Kidney (tissue), 22 donors: ENCODE measurements at places on chromosomes 1 and 21.

DNA sequence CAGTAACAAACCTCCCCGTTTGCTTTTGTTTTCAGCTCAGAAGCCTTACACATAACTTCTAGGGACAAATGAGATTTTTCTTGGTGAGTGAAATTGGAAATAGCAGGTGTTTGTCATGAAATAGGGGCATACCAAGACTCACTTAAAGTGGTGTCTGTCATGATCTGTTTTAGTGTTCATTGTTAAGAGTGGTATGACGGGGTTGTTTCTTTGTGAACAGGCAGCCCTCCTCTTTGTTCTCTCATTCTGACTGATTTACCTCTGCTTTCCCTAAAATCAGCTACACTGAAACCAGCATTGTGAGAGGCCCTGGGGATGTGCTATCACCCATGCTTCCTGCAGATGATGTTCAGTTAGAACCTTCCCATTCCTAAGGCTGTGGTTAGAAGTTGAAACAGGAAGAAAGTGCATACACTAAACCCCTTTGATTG lies 2.5 kb upstream of the ERO1B start:
- H3K4me1 ChIP-seq = peaks cover 3% of the 10 kb centered on the region
- DNase-seq = no peak
- no peak overlapping the region for H3K4me3 ChIP-seq
- H3K36me3 ChIP-seq = no peaks in the 10 kb centered on the region
- H3K27me3 ChIP-seq = peaks cover 4% of the 10 kb centered on the region
- no peak overlapping the region for H3K27ac ChIP-seq

DNA sequence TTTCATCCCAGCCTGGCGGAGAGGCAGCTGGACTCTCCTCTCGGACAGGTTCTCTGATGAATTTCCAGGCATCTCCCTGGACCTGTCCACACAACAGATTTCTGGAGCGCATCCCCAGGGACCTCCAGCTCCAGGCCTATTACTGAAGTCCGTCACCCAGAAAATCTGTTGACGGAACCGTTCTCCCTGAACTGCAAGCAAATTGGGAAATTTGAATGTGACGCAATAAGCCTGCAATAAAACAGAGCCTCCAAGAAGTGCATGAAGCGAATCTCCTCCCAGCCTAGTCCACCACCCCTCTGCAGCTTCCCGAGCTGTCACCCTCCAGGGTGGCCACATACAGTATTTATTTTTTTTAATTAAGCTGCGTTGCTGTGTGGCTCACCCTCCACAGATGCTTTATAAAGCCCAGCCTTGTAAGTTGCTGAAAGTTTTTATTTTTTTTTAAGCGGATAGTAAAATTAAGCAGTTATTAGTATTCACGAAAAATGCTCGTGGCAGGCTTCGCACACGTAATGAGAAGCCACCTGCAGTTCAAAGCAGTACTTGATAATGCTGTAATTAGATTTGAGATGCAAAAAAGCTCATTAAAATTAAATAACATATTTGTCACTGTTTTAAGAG lies 173.3 kb downstream of the CAMTA1 start:
- peaks cover 9% of the 10 kb centered on the region for H3K4me1 ChIP-seq
- no peaks in the 10 kb centered on the region for H3K36me3 ChIP-seq
- DNase-seq = no peak
- no peak overlapping the region for H3K4me3 ChIP-seq
- H3K27me3 ChIP-seq = no peaks in the 10 kb centered on the region

GRCh38 chr1:53461323-53462044 lies 2.3 kb downstream of the DMRTB1 start:
- no peak overlapping the region for H3K27ac ChIP-seq
- H3K36me3 ChIP-seq = no peaks in the 10 kb centered on the region
- no peaks in the 10 kb centered on the region for H3K27me3 ChIP-seq
- no peaks in the 10 kb centered on the region for H3K4me1 ChIP-seq
- no peak overlapping the region for H3K4me3 ChIP-seq
- DNase-seq = no peak

GRCh38 chr1:226778657-226779058 lies 39.6 kb upstream of the ITPKB start:
- H3K27me3 ChIP-seq = no peaks in the 10 kb centered on the region
- H3K4me3 ChIP-seq = no peak overlapping the region
- no peak for DNase-seq
- H3K36me3 ChIP-seq = no peaks in the 10 kb centered on the region
- H3K4me1 ChIP-seq = no peaks in the 10 kb centered on the region

- no peak overlapping the region for H3K27ac ChIP-seq
- no peak for DNase-seq
- H3K27me3 ChIP-seq = no peaks in the 10 kb centered on the region
- H3K36me3 ChIP-seq = no peaks in the 10 kb centered on the region
- no peak overlapping the region for H3K4me3 ChIP-seq
These were observed 19.6 kb upstream of the ERO1B start for GRCh38 chr1:236301080-236301957.

- H3K27me3 ChIP-seq = no peaks in the 10 kb centered on the region
- DNase-seq = no peak
- H3K4me1 ChIP-seq = no peaks in the 10 kb centered on the region
- no peaks in the 10 kb centered on the region for H3K36me3 ChIP-seq
These were observed 40.0 kb upstream of the PRMT6 start for GRCh38 chr1:107016376-107016978.

- no peak for DNase-seq
- H3K27ac ChIP-seq = no peak overlapping the region
- H3K4me1 ChIP-seq = no peaks in the 10 kb centered on the region
- H3K36me3 ChIP-seq = no peaks in the 10 kb centered on the region
- no peak overlapping the region for H3K4me3 ChIP-seq
These were observed 15.7 kb downstream of the FHAD1 start for GRCh38 chr1:15262706-15263105.

DNA sequence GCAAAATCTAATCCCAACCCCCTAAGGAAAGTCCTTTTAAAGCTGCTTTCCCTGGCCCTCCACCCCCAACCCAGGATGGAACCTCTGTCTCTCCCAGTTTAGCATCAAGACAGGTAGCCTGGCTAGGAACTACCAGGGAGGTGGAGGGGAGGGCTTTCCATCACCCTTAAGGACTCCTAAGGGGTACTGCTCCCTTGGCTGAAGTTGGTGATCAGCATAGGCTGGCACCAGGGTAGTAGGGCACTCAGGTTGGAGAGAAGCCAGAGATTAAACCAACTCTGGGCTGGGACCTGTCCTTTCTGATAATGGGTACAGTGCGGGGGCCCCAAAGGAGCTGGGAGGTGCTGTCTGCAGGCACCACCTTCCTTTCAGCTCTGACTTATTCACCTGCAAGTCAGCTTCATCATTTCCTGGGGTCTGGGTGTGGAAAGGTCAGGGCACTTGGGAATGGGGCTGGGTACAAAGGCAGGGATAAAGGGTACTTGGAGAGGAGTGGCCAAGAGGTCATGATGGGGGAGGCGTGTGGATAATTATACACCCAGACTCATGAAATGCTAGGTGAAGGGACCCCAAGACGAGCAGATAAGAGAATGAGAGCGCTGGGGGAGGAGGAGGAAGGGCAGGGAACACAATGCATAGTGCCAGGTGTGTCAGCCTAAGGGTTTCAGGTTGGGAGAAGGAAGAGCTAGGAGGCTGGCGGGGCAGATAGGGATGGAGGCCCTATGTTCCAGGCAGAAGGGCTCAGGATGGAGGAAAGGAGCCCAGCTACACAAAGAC lies 1.2 kb downstream of the ARHGEF2 start:
- no peaks in the 10 kb centered on the region for H3K27me3 ChIP-seq
- peak overlapping the region; percentile 94 for H3K27ac ChIP-seq
- DNase-seq = no peak
- no peaks in the 10 kb centered on the region for H3K36me3 ChIP-seq
- H3K4me3 ChIP-seq = peak overlapping the region; percentile 59

DNA sequence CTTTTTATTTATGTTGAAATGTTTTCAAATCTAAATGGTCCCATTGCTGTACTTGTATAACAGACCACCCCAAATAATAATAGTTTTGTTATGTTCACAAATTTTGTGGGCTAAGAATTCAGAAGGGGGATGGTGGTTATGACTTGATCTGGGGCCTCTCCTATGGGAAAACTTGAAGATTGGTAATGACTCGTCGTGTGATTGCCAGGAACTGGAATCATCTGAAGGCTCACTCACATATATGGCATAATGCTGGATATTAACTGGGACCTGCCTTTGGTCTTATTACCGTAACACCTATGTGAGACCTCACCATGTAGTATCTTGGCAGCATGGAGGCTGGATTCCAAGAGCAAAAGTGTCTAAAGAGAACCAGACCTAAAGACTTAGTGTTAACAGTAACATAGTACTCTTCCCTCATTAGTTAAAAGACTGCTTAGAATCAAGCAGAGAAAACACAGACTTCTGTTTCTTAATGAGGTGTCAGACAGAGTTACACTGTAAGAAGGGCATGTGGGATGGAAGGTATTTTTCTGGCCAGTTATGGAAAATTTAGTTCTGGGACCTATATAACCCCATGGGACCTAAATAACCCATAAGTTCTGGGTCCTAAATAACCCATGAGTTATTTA lies 11.9 kb downstream of the LYPLAL1 start:
- DNase-seq = no peak
- H3K4me3 ChIP-seq = no peak overlapping the region
- H3K27me3 ChIP-seq = no peaks in the 10 kb centered on the region
- H3K4me1 ChIP-seq = peaks cover 9% of the 10 kb centered on the region
- H3K36me3 ChIP-seq = peaks cover 1% of the 10 kb centered on the region

DNA sequence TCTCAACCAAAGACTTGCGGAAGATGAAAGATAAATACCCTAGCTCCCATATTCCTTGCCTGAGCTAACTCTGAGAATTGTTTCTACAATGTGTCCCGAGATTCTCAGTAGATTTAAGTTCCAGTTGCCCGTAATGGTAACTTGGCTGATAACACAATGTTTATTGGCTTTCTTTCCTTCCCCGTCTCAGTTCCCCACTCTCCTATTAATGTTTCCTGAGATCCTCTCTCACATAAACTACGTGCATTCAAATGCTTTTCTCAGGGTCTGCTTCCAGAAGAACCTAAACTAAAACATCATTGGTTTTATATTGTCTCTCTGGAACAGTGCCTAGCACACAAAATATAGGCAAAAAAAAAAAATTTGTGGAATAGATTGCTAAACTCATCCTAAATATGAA lies 794.2 kb upstream of the ADGRL2 start:
- H3K27me3 ChIP-seq = no peaks in the 10 kb centered on the region
- DNase-seq = no peak
- H3K4me1 ChIP-seq = no peaks in the 10 kb centered on the region
- H3K36me3 ChIP-seq = no peaks in the 10 kb centered on the region
- no peak overlapping the region for H3K4me3 ChIP-seq
- H3K27ac ChIP-seq = no peak overlapping the region

- H3K4me3 ChIP-seq = no peak overlapping the region
- DNase-seq = peak; percentile 75
These were observed 8.8 kb upstream of the GUCA2A start for GRCh38 chr1:42173155-42173933.

DNA sequence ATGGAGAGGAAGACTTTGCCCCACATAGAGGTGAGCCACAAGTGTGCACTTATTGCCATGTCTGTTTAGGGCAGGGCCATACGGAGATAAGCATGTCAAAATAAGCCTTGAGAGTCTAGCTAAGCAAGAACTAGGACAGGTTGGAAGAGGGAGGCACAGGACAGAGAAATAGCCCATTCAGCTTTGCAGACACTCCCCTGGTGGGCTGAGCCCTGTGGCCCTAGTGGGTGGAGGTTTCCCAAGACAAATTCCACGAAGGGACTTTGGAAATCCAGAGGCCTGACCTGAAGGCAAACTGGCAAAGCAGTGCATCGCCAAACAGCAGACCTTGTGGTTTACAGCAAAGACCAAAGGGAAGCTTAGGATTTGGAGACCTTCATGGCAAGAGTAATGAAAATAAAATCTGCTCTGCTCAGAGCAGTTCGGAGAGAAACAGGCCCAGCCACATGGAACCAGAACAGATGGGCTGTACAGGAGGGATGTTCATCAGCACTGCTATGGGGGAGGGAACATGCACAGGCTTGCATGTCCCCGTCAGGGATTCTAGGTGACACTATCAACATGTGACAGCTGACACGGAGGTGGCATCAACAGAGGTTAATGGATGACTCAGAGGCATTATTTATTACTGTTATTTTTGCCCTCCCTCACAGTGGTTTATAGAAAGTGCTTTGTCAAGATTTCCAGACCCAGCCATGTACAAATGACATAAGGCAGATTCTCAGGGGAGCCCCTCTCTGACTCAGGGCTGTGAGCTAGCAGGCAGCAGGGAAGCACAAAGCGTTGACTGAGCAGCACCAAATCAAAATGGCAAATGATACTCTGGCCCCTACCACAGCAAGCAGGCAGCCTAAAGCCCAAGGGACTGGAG lies 90.1 kb upstream of the IRF2BP2 start:
- peaks cover 3% of the 10 kb centered on the region for H3K4me1 ChIP-seq
- no peak for DNase-seq
- H3K27ac ChIP-seq = no peak overlapping the region
- H3K27me3 ChIP-seq = no peaks in the 10 kb centered on the region
- no peak overlapping the region for H3K4me3 ChIP-seq

GRCh38 chr1:227927971-227928741 lies 19.6 kb downstream of the WNT9A start:
- no peaks in the 10 kb centered on the region for H3K36me3 ChIP-seq
- H3K27ac ChIP-seq = no peak overlapping the region
- no peaks in the 10 kb centered on the region for H3K27me3 ChIP-seq
- H3K4me1 ChIP-seq = no peaks in the 10 kb centered on the region

- H3K36me3 ChIP-seq = no peaks in the 10 kb centered on the region
- no peak for DNase-seq
- peaks cover 3% of the 10 kb centered on the region for H3K4me1 ChIP-seq
- H3K27ac ChIP-seq = no peak overlapping the region
These were observed 406.1 kb downstream of the PRDM2 start for GRCh38 chr1:14106126-14106525.

GRCh38 chr1:34739613-34740012 lies 15.2 kb upstream of the GJB5 start:
- no peak overlapping the region for H3K4me3 ChIP-seq
- no peaks in the 10 kb centered on the region for H3K27me3 ChIP-seq
- no peak for DNase-seq
- H3K4me1 ChIP-seq = no peaks in the 10 kb centered on the region
- H3K36me3 ChIP-seq = no peaks in the 10 kb centered on the region
- H3K27ac ChIP-seq = no peak overlapping the region

DNA sequence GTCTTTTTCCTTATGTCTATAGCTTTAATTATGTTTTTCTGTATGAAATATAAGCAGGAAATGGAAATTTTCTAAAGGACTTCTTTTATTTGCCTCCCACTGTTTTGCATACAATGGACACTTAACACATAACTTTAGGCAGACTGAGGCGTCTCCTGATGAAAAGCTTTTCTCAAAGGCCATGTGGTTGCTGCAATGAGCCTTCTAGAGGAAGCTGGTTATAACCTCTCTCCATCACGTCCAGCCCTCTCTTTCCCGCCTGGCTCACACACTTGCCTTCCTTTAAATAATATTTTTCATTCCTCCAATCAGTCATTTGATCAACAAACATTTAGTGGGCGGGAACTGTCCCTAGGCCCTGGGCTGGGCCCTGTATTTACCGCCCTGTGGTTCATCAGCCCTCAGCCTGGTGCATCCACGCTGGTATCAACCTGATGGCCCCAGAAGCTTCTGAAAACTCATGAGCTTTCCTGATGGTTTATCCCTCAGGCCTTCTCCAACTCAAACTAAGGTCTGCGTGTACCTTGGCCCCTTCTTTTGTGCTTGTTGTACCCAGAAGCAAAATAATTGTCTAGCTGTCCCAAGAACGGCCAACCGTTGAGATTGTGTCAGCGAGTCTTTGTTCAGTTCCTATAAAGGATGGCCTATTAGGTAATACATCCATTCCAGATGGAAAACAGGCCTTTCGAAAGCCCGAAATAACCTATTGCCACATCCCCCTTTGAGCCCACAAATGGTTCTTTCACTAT lies 75.3 kb upstream of the LYST start:
- no peaks in the 10 kb centered on the region for H3K4me1 ChIP-seq
- no peaks in the 10 kb centered on the region for H3K27me3 ChIP-seq
- no peak overlapping the region for H3K27ac ChIP-seq
- no peaks in the 10 kb centered on the region for H3K36me3 ChIP-seq
- H3K4me3 ChIP-seq = no peak overlapping the region
- DNase-seq = no peak
